ENCODE measurements at places on chromosomes 5 and 9.

DNA sequence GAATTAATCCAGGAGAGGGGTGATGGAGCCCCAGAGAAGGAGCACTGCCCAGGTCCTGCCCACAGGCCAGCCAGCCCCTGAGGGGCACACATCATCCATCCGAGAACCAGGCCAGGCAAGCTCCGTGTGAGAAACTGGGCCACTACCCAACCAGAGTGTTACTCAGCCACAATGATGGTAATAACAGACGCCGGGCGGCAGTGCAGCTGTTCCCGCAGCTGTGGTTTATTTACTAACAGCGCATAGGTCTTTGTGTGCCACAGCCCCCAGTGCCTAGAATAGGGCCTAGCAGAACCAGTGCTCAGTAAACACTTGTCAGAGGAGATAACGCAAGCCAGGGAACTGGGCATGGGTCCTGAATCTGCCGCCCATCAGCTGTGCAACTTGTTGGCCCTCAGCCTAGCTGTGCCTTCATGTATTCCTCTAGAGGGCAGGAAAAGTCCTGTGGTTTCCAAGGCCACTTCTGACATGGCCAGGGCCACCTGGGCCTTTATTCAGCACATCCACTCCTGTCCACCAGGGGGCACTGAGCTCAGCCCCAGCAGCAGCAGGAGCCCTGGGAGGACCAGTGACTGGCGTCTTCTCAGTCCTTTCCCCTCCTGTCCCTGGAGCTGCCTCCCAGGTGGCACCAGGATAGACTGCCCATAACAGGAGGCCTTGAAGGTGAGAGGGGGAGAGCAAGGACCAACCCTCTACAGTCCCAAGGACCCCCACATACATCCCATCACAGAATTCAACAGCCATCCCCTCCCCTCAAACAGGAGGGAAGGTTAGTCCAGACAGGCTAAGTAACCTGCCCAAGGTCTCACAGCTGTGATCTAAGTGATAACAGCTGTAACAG, 2.1 kb downstream of the MXD3 start:
- DNase-seq, result peak; percentile 47

DNA sequence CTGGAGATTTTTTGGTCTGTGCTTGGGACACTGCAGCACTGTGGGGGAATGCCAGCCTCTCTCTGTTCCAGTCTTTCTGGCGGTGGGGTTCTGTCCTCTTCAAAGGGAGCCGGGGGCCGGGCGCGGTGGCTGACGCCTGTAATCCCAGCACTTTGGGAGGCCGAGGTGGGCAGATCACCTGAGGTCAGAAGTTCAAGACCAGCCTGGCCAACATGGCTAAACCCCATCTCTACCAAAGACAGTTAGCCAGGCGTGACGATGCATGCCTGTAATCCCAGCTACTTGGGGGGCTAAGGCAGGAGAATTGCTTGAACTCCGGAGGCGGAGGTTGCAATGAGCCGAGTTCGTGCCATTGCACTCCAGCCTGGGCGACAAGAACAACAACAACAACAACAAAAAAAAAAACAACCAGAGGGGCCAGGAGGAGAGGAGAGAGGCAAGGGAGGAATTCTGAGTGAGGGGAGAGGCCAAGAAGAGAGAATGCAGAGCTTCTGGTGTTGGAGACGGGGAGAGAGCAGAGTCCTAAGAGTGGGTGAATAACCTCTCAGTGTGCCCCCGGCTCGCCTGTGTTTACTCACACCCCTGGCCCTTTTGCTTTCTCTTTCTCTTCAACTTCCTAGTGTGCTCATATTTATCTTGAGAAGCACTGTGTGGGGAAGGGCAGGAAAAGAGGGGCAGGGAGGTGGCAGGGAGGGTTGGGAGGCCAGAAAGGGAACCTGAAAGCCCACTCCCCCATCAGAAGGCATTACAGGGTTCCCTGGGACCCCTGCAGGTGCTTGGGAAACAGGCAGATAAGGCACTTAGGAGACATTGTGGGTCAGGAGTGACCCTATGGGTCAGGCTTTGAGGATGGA, 3.2 kb upstream of the SET start:
- DNase-seq, result no peak

DNA sequence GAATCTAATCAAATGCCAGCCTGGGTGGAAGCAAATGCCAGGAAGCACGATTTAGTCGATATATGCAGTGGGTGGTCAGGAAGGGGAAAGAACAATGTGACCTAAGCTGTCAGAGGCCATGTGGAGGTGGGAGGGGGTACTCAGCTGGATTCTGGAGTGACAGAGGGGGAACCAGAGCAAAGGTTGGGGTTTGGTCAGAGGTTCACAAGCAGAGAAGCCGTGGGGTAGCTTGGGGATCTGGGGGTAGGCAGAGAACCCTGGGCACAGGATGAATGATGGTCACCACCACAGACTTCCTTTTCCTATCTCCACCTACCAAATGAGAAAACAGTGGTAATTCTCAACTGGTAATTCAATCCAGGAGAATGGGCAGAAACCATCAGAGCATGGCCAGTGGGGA, 24.1 kb upstream of the ARAP3 start:
- DNase-seq, result no peak

DNA sequence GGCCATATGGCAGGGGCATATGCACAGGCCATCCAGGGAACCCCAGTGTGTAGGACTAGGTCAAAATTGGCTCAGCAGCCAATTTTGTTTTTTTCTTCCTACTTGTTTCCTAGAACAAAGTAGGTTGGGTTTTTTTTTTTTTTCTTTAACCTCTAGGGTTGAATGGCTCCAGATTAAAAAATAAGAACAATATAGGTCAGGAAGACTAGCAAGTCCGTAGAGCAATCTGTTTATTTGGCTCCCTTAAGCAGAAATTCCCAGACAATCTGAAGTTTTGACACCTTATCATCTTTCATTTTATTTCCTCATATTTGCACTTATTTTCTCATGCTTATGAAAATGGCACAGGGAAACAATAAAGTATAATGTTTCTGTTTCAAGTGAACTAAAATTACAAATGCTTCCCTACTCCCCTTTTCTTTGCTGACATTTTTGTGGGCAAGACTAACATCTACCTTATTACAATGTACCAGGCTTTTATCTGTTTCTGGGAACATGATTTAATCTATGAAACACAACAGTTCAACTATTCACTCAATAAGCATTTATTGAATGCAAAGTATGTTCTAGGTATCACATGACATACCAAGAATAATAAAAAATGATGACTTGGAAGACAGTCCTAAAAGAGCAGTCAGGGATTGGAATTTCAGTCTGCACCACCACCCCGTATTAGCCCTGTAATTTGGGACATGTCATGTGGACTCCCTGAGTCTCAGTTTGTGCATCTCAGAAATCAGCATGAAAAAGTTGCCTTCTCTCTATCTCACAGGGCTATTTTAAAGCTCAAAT, 30.5 kb downstream of the TLR4 start:
- DNase-seq, result no peak

DNA sequence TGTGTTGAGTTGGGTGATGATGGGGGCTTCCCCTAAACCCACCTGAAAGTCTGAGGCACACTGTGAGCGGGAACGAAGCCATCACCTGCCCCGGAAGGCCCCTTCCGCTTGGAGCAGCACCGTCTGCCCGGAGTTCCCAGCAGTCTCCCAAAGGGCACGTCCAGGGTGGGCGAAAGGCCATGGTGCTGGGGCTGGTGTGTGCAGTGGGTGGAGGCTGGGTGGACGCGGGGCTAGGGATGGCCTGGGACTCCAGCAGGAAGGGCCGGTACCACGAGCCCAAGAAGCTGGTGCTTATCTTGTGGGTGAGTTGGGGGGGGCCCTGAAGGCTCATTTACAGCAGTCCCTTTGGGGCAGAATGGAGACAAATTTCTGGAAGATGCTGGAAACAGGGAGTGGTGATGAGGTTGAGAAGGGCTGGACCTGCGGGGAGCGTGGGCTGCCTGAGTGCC, 4.6 kb downstream of the FLT4 start:
- no peak for DNase-seq

- no peak for DNase-seq
Observed at GRCh38 chr5:32303755-32304120, 9.0 kb downstream of the MTMR12 start.

DNA sequence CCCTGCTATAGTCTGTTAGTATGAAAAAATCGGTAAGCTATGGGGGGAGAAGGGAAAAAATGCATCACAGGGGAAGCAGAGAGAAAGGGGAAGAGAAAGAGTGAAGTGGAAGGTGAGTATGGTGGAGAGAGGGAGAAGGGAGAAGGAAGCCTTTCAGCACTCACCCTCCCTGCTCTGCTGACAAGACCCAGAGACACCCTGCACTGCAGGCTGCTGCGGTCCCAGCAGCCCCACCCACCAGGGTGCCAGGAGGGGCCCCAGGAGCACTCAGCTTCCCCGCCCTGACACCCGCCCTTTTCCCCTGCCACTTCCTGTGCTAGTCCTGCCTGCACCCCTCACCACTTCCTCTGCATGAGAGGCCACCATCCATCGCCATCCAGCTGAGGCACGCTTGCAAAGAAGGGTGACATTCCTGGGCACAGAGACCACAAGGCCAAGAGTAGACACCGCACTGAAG, 12.7 kb downstream of the STK10 start:
- peak; percentile 92 for DNase-seq

GRCh38 chr5:165143741-165144140, 1638.3 kb downstream of the MAT2B start:
- no peak for DNase-seq

DNA sequence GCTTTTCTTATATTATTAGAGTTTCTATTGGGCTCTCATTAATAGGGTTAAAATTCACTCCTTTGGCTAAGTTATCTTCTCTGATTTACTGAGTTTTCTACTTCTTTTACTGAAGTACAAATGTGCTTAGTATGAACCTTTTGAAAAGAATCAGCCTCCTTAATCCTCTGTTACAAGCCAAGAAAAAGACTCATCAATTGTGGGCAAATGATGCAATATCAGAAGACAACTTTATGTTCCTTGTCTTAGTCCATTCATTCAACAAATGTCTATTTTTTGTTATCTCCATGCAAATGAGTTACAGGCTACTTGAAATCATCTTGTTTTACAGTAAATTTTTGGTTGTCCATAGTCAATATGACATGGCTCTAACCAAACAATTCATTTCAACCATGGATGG, 40.3 kb downstream of the SNCAIP start:
- DNase-seq, result no peak

GRCh38 chr5:54792611-54793404, 192.6 kb downstream of the ESM1 start:
- no peak for DNase-seq

- no peak for DNase-seq
Observed at GRCh38 chr5:168443533-168443932, 42.7 kb upstream of the RARS1 start.

DNA sequence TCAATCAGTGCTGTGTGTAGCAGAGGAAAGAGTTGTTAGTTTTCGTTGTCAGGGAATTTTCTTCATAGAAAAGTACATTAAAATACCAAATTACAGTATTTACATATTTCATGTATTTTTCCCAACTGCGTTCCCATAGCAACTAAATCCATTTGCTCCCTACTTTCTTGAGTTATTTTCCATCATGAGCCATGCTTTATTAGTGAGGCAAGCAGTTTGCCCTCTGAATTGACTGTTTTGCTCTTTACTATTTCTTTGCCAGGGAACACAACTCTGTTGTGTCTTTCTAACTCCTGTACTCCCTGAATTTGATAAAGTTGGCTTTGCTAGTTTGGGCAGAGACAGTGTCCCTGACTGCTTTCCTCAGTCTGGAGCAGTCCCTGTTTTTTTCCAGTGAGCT, 276.2 kb upstream of the SLC30A5 start:
- no peak for DNase-seq

DNA sequence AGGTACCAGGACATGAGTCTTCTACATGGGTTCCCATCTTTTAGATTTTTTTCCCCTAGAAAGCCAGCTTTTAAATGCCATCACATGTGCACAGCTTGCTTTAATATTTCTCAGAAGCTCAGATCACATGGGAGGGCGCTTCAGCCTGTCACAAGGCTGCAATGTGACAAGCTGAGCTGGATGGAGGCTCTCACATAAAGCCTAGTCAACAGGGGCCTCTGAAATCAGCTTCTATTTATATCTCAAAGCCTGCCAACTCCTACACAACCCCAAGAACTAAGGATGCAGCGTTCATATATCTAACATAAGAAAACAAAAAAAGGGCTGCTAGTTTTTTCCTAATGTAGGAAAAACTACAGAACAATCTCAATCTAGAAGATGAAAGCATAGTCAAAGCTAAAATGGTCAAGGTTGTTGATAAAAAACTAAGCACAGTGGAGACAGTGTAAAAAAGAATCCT, 2.3 kb downstream of the ZFAND5 start:
- no peak for DNase-seq
